ENCODE measurements at places on chromosomes 7 and 10.

- DNase-seq = no peak
Observed at GRCh38 chr10:114499630-114500190, 95.4 kb upstream of the AFAP1L2 start.

DNA sequence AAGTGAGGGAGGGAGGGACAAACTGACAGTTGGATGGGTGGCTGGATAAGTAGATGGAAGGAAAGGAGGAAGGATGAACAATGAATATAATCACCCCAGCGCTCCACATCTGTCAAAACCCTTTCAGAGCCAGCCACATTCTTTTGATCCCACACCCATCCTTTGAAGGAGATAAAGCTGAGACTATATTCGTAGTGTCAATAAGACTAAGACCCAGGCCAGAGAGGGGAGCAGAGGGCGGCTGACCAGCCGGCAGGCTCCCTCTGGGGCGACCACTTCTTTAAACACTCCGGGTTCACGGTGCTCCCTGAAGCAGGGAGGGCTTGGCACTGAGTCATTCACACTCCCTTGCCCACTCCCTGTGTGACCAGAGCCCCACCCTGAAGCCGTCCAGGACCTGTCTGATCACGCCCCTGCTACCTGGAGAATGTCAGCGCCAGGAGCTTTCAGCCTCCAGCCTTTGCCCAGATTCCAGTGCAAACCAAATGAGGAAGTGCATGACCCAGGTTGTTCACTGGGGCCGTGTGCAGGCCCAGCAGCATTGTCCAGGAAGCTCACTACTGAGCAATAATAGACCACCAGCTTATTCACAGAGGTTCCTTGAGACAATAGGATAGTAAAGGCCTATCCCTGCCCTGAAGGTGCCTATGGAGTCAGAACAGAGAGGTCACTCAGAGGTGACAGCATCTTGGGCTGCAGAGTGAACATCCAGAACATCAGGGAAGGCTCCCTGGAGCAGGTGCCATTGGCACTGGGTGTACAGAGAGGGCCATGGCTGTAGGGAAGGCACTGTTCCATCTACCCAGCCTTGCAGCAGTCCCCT is 34.4 kb downstream of the UNC5B start:
- no peak for DNase-seq

DNA sequence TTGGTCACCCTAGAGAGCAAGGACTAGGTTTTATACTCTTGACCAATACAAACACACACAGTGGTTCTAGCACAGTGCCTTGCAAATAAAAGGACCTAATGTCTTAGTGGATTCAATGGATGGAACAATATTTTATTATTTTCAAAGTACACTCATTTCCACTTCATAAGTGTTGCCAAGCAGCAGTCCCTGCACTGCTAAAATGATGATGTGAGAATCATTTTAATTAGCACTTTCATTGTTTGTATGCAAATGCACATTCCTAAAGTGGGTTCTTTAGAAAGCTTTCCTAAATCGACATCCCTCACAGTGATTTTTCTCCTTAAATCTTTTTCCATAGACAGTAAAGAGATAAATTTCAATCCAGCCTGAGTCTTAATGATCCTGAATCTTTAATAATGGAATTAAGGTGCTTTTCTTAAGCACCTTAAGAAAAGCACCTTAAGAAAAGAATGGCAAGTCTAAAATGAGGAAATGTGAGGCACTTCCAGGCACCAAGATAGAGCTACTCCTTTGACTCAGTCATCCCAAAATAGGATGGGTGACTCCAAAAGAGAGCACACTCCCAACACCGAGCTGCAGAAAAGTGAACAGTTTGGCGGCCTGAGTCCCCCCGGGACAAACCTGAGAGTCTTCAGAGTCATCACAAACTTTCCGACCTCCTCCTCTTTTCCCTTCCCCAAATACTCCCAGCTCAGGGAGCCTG is 84.5 kb downstream of the SORBS1 start:
- DNase-seq = no peak

- no peak for DNase-seq
Observed at GRCh38 chr7:141495057-141495456, 56.2 kb upstream of the AGK start.

DNA sequence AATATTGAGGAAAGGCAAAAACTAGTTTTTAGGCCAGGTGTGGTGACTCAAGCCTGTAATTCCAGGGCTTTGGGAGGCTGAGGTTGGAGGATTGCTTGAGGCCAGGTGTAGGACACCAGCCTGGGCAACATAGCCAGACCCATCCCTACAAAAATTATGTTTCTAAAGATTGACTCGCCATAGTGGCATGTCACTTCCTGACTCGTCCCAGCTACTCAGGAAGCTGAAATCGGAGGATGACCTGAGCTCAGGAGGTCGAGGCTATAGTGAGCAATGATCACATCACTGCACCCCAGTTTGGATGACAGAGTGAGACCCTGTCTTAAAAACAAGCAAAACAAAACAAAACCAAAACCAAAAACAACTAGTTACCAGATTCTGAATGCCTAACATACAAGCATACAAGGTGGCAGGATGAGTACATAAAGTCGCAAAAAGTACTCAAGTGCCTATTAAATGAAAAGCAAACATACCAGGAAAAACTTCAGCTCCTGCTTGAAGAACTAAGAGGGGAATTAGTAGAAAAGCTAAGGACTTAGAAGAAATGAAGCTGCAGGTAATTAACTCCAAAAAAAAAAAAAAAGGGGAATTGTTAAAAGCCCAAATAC is 14.1 kb downstream of the ZNF398 start:
- no peak for DNase-seq

DNA sequence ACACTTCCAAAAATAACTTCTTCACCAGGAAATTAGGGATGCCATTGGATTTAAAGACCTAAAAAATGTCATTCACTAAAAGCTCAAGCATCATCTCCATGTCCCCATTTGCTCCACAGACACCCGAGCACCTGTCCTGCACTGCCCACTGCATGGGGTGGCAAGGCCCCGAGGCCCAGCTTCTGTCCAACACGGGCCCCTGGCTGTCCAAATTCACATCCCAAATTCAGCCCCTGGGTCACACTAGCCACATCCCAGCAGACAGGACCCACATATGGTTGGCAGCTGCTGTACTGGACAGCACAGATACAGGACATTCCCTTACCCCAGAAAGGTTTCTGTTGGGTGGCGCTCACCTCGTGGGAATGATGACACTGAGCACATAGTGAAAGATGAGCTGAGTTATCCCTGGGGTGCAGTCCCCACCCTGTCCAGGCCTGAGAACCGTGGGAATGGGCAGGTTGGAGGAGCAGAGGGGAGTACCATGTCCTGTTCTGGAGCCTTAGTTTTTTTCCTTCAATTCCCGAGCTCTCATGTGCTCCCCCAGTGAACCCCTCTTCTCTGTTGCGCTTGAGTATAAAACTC is 55.3 kb downstream of the CSGALNACT2 start:
- DNase-seq = no peak

DNA sequence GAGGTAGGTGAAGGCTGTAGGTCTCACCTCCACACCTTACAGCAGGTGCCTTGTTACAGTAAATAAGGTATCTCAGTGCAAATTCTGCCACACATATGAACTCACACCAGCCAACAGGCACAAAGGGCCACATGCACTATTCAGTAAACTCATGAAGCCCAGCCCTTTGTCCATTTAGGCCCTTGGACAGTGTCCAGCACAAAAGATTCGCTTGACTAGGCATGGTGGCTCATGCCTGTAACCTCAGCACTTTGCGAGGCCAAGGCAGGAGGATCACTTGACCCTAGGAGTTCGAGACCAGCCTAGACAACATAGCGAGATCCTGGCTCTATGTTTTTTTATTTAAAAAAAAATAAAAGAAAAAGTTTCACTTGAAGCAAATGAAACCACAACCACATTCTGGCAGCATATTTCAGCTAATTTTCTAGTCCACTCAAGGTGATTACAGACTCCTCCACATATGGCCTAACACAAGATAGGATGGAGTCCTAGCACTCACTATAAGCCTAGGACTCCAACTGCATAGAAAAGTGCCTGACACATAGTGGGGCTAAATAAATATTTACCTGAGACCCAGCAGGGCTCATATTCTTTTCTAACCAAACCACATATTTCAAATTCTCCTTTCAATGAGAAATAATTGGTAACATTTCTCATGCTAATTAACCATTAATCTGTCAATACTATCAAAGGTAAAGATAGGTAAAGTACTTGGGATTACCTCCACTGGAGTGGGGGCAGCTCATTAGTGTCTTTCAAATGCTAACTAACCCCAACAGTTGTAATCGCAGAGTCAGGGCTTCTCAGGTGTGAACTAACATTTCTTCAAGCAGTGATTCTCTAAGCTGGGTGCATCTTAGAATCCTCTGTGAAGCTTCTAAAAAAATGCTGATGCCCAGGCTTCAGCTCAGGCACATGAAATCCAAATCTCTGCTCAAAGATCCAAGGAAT is 4.5 kb upstream of the ANKRD1 start:
- DNase-seq = no peak

Data from BJ (cell line).